BJ (cell line): ENCODE measurements at places on chromosomes 3 and 15. TPM values are rescaled to one million over a fixed set of nuclear protein-coding genes. Genes with fewer than 3 reads are reported as not detected.
A peak's percentile ranks its signal among the peaks of the same experiment; 100 is the strongest.

DNA sequence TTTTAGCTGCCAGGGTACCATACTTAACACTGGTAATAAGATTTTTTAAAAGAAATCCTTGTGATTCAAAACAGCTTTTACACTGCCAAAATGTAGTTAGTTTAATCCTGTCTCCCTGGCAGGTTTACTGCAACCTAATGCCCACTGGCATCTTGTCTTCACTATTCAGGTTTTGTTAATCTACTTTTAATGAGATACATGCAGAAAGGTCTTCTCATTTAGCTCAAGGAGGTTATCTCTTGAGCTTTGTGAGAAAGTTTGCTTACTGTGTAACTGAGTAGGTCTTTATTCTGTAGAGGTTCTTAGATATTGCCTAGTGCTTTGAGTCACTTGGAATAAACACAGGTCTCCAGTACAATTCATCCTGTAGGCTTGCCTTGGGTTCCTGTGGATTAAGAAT lies 110.7 kb downstream of the PIK3R4 start:
- no peak for DNase-seq

DNA sequence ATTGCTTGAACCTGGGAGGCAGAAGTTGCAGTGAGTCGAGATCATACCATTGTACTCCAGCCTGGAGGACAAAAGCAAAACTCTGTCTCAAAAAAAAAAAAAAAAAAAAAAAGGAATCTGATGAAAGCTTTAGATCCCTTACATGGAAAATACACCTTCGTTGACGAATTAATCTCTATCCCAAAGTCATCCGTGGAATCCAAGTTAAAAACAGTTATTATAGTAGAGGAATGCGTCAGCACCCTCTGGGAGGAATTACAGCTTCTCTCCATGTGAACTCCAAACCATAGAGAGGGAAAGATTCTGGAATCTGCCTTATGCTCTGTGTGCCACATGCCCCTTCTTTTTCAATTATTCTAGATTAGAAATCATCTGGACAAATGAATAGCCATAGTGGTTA lies 192.3 kb upstream of the C2CD4B start:
- DNase-seq = no peak

The NEK10 gene
- polyA plus RNA-seq = 2.5 and 3.8 TPM in 2 replicates

The PPP1R14D gene
- not detected in 2 replicates for polyA plus RNA-seq

DNA sequence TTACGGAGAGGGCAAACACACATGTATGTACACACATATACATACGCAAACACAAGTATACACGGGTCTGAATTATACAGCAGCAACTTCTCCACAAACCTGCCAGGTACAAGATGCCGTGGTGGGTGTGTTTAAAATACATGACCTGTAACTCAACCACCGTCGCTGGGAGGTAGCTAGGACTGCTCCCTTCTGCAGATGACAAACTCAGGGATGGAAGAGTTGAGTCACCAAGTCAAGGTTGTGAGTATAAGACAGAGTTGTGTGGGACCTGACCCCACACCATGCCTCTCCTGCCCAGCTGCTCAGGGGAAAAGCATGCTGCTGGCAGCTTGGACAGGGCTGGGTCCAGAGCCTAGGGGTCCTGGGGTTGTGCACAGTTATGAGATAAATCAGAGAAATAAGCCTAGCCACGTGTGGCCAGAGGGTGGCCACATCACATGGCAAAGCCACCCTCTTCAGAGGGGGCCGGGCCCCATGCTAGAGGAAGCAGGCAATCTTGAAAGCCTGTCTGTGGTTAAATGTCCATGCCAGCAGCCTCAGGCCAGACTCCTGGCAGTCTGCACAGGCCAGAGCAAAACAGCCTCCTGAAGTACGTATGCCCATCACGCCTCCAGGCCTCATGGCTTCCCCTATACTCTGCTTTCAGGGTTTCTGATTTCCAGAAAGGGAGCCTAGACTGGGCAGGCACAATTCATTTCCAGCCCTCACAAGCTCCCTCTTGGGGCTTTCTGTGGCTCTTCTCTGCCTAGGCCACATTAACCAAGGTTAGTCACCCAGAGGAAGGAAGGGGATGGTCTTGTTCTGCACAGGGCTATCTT lies 107.7 kb upstream of the RPL32 start:
- DNase-seq = no peak

The CTXN2 gene
- not detected in 2 replicates for polyA plus RNA-seq

DNA sequence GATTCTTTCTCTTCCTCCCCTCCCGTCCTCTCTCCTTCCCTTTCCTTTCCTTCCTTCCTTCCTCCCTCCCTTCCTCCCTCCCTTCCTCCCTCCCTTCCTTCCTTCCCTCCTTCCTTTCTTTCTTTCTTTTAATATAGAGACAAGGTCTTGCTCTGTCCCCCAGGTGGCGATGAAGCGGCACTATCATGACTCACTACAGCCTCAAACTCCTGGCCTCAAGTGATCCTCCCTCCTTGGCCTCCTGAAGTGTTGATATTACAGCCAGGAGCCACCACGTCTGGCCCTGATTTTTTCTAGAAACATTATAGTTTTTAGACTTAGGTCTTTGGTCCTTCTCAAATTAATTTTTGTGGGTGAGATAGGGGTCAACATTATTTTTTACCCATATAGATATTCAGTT lies 15.5 kb downstream of the GRM2 start:
- DNase-seq = no peak

The CDHR4 gene
- not detected in 2 replicates for polyA plus RNA-seq

DNA sequence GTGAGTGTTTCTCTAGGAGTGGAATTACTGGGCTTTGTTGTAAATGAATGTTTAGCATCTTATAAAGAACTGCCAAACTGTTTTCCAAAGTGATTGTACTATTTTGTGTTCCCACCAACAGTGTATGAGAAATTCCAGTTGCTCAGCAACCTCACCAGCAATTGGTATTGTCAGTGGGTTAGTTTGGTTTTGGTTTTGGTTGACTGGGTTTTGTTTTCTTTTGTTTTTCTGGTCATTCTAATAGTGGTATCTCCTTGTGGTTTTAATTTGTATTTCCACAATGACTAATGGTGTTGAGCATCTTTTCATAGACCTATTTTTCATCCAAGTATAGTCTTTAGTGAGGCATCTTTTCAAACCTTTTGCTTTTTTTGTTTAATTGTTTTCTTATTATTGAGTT lies 27.1 kb downstream of the FILIP1L start:
- peak; percentile 70 for DNase-seq

DNA sequence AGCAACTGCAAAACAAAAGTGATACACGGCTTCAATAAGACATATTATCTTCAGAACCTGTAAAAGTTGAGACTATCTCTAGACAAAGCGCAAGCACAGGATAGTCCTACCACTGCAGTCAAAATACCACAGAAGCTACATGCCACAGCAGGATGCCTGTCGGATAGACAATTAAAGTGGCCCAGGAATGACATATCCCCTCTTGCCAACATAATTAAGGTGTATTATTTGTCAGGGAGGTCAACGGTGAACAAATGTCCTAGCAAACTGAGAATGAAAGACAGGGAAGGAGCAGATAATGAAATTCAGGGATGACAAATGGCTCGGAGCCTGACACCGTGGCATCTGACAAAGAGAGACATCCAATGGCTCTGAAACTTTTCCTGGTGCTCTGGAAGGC lies 185.7 kb downstream of the MECOM start:
- no peak for DNase-seq

DNA sequence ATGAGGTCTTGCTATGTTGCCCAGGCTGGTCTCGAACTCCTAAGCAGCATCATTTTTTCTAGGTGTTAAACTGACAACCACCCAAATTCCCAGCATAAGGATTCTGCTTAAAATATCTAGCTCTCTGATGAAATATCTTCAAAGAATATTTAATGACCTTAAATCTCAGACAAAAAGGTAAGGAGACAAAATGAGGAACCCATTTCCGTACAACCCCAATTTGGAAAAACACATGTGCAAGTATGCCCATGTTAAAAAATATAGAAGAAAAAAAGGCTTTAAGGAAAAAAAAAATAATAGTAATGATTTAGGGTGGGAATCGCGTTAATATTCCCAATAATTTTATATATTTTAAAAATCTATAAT lies 1.4 kb upstream of the SACM1L start:
- DNase-seq = no peak

DNA sequence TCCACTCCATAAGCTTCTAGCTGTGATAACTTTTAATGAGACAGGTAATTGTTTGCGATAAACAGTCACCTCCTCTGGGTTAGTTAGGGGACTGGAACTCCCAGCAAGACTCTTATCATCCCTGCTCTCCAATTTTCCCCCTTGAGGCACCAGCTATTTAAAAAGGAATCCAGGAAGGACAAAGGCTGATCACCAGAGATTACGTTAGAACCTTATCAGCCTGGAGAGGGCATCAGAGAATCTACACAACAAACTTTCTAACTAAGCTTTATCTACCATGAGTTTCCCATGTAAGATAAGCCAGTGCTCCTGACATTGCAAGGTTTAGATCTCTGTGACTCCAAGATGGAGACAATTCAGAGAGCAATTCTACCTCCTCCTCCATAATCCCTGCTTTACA lies 31.3 kb downstream of the GPR176 start:
- no peak for DNase-seq

GRCh38 chr3:196998966-196999760 lies 30.5 kb downstream of the MELTF start:
- no peak for DNase-seq

DNA sequence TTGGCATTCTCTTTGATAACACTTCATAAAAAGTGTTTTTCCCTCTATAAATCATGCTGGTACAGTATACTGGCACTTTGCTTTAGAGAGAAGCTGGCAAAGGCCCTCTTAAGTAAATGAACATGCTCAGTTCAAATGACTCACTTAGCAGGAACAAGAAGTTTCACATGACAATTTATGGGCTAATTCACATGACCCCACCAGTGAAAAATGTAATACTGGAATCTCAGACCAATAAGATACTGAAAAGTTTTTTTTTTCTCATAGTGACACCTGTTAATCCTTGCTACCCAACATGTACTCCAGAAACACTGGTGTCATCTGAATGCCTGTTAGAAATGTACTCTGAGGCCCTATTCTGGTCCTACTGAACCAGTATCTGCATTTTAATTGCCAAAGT lies 13.9 kb downstream of the BTBD1 start:
- peak; percentile 75 for DNase-seq

The CCDC9B gene
- polyA plus RNA-seq = 5.0 and 6.0 TPM in 2 replicates

DNA sequence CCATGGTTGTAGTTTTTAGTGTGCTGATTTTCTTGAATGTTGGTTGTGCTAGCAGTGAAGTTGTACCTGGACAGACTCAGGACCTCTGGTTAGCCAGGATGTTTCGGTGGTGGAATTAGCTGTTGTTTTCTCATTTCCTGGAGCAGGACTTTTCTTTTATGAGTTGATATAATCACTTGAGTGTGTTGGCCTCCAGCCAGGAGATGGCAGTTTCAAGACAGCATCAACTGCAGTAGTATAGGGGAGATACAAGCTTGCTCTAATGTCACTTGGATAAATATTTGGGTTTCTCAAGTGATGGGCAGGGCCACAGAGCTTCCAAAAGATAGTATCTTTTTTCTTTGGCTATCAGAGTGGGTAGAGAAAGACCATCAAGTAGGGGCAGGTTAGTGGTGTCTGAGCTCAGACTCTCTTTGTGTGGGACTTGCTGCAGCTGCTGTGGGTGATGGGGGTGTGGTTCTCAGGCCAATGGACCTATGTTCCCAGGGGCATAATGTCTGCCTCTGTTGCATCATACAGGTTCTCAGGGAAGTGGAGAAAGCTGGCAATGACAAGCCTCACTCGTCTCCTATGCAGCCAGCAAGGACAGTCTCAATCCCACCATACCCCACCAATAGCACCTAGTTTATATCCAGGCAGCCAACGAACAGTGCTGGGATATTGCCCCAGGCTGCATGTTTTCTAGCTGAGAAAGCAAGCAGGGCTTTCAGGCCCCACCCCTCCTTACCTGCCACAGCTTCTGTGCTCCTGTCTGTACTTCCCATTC lies 14.6 kb upstream of the OR5K2 start:
- DNase-seq = no peak

DNA sequence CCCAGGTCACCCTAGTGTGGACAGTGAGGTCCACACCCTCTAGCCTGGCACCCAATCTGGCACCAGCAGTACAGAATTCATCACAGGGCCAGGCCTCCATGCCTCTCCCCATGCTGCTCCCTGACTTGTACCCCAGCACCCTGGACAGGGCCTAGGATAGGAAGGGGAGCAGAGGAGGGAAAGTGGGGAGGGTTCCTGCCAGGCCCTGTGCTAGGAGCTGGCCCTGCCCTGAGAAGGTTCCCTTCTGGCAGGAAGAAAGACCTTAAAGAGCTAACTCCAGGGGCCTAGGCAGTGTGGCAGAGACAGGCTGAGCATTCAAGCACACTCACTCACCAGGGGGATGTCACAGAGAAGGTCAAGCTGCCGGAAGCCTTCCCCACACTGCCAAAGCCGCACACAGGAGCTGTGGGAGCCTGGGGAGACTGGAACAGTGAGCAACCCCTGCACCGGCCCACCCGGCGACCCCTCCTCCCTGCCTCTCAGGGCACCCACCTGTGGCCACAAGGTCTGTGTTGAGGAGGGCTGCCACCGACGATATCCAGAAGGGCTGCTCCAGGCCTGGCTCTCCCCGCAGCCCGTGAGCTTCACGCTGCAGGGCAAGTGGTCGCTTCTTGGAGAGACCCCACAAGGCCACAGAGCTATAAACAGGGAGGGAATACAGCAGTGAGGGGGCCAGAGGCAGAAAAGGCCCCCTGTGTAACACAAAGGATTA lies 7.4 kb downstream of the RRP9 start:
- no peak for DNase-seq

The STRIT1 gene
- not detected in 2 replicates for polyA plus RNA-seq

DNA sequence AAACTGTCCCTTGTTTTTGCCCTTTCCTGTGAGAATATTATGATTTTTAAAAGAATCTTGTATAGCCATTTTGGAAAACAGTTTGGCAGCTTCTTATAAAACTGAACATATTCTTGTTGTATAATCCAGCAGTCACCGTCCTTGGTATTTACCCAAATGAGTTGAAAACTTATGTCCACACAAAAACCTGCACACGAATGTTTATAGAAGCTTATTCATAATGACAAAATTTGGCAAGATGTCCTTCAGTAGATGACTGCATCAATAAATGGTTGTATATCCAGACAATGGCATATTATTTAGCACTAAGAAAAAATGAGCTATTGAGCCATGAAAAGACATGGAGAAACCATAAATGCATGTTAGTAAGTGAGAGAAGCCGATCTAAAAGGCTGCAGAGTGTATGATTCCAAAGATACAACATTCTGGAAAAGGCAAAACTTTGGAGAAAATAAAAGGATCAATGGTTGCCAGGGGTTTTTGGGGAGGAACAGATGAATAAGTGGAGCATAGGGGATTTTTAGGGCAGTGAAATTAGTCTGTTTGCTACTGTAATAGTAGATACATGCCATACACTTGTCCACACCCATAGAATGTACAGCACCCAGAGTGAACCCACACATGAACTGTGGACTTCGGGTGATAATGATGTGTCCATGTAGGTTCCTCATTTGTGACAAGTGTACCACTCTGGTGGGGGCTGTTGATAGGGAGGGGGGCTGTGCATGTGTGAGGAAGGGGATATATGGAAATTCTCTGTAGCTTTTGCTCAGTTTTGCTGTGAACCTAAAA lies 31.7 kb downstream of the LIMD1 start:
- no peak for DNase-seq

DNA sequence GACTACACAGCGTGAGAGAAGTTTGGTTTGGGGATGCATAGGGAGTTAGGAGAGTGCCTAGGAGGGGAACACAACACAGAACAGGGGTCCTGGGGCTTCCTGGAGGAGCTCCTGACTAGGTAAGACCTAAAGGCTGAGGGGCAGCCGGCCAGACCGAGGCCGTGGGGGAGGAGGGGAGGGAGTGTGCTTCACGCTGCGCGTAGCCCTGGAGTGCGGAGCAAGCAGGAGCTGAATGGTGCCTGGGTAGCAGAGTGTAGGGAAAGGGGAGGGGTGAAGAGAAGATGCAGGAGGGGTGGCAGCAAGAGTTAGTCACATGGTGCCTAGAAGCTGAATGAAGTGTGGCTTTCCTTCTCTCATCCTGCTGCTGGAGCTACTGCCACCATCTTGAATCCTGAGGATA lies 32.4 kb upstream of the HHATL start:
- DNase-seq = no peak
